Glutamatergic neuron (in vitro differentiated cells): ENCODE measurements at places on chromosomes 13 and 19. TPM values are rescaled to one million over a fixed set of nuclear protein-coding genes. Genes with fewer than 3 reads are reported as not detected.

- H3K27me3 ChIP-seq: peaks cover 2% of the 10 kb centered on the region
- H3K36me3 ChIP-seq: no peaks in the 10 kb centered on the region
- H3K4me1 ChIP-seq: no peaks in the 10 kb centered on the region
- DNase-seq: peak; percentile 49
- H3K4me3 ChIP-seq: no peak overlapping the region
These were observed 13.2 kb upstream of the CREB3L3 start for GRCh38 chr19:4140237-4140711.

DNA sequence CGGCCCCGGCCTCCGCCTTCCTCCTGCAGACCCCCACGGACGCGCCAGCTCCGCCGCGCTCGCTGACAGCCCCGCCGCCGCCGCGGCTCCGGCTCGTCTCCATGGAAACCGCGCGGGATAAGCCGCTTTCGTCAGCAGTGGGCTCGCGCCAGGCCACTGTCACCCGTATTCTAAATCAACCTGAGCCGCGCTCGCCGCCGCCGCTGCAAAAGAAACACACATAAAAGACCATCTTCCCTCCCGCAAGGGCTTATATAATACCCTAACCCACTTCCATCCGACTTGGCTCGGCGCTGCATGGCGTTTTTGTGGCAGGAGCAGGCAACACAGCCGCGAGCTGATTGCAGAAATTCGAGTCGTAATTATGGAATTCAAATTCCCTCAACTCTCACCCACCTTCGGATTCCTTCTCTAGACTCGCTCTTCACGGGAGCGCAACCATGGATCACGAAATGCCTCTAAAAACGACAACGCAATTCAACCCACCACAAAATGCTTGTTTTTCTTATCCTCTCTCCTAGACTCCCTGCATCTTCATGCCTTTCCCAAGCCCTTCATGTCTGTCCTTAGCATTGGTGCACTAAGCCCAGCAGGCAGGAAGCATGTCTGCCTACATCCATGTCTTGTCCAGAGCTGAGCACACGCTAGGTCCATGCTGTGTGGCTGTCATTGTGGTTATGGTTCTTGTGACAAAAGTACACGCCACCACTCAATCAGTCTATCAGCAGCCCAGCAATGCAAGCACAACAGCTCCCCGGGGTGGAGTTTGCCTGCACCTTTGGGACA, at the start of gene AMER2:
AMER2 (minus strand) TSS at position 772 of the 786 bp plus-strand sequence; CDS start at position 103, 669 bp downstream.
- DNase-seq: peak; percentile 76
- peak within 1 kb of the TSS; percentile 71 for H3K27ac ChIP-seq
- peaks cover 9% of the 10 kb centered on the region for H3K36me3 ChIP-seq
- peak within 1 kb of the TSS; percentile 89 for H3K4me3 ChIP-seq
- peaks cover 17% of the 10 kb centered on the region for H3K27me3 ChIP-seq
- H3K4me1 ChIP-seq: peaks cover 16% of the 10 kb centered on the region

DNA sequence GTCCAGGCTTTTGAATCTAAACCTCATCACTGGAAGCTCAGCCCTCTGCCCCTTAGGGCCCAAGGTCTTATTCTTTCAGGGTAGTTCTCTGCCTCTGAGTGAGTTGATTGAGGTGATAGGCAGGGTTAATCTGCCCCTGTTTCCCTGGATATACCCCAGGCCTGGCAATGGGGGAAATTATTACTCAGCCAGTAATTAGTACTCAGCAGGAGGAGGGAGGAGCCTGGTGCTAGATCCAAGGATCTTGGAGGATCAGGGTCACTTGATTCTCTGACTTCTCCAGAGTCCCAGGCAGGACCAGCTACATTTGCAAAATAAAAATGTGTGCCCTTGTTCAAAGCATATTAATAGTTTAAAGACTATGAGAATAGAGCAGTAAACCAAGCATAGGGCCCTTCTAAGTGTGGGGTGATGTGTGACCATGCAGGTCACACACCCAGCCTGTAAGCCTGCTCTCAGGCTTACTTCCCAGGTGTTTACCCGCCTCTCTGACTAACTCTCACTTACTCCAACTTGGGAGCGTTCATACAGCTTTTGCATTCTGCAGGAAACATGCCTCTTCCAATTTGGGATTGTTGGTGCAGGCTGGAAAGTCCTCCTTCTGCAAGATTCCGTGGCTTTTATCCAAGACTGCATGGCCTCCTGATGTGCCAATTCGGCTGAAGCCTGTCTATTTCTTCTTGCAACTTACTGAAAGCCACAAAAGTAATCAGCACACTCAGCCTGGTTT, 7.9 kb upstream of the STK24 start:
- no peaks in the 10 kb centered on the region for H3K36me3 ChIP-seq
- peaks cover 7% of the 10 kb centered on the region for H3K4me1 ChIP-seq
- DNase-seq: no peak

GRCh38 chr13:42405665-42406390, 133.9 kb downstream of the AKAP11 start:
- H3K4me3 ChIP-seq: no peak overlapping the region
- H3K27me3 ChIP-seq: no peaks in the 10 kb centered on the region
- DNase-seq: no peak
- no peaks in the 10 kb centered on the region for H3K36me3 ChIP-seq
- peaks cover 4% of the 10 kb centered on the region for H3K4me1 ChIP-seq
- no peak overlapping the region for H3K27ac ChIP-seq

GRCh38 chr19:40139533-40140287, 49.0 kb upstream of the ZNF780A start:
- no peak overlapping the region for H3K4me3 ChIP-seq
- H3K36me3 ChIP-seq: no peaks in the 10 kb centered on the region
- H3K4me1 ChIP-seq: no peaks in the 10 kb centered on the region
- H3K27me3 ChIP-seq: no peaks in the 10 kb centered on the region
- no peak overlapping the region for H3K27ac ChIP-seq

DNA sequence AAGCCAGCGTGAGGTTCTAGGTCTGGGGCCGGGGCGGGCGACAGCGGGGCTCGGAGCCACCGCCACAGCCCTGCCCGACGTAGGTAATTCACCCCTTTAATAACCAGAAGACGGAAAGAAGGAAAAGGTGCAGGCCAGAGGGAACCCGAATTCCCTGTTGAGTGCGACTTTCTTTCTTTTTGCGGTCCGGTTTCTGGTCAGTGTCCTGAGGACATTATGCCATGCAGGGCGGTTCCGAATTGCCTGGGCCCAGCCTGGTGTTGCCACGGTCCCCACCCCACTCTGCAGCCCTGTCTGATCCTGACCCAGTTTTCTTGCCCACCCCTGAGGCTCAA, 18.4 kb upstream of the TFDP1 start:
- no peak for DNase-seq
- H3K36me3 ChIP-seq: no peaks in the 10 kb centered on the region

GRCh38 chr13:32590266-32590665, 4.0 kb downstream of the PDS5B start:
- no peak for DNase-seq
- no peaks in the 10 kb centered on the region for H3K36me3 ChIP-seq
- H3K4me1 ChIP-seq: peaks cover 18% of the 10 kb centered on the region
- H3K4me3 ChIP-seq: no peak overlapping the region
- peaks cover 7% of the 10 kb centered on the region for H3K27me3 ChIP-seq

DNA sequence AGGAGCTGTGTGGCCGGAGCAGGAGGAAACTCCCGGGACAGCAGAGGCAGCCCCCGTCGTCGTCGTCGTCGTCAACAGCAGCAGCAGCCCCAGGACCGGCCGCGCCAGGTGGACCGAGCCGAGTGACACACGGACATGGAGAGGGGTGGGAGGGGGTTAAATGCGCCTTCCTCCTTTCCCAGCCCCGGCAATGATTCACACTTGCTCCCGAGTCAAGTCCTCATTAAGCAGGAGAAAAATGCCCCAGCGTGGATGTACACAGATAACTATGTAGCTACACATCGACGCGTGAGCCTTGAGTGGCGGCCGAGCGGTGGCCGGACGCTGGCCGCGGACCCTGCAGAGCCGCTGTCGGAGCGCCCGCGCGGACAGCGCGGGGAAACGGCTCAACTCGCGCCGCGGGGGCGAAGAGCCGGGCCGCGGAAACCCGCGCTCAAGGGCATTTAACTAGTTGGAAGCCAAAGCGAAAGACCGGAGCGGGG, 645 bp downstream of the UBL3 start:
- H3K4me1 ChIP-seq: peaks cover 16% of the 10 kb centered on the region
- DNase-seq: peak; percentile 68
- peak overlapping the region; percentile 95 for H3K4me3 ChIP-seq
- peak overlapping the region; percentile 92 for H3K27ac ChIP-seq
- peaks cover 4% of the 10 kb centered on the region for H3K27me3 ChIP-seq

GRCh38 chr13:78054157-78054556, 135.5 kb upstream of the EDNRB start:
- no peaks in the 10 kb centered on the region for H3K4me1 ChIP-seq
- DNase-seq: no peak
- H3K36me3 ChIP-seq: peaks cover 11% of the 10 kb centered on the region
- H3K27me3 ChIP-seq: peaks cover 4% of the 10 kb centered on the region

GRCh38 chr13:35499676-35500075, 23.2 kb upstream of the MAB21L1 start:
- peaks cover 35% of the 10 kb centered on the region for H3K4me1 ChIP-seq
- H3K27me3 ChIP-seq: peaks cover 5% of the 10 kb centered on the region
- H3K36me3 ChIP-seq: no peaks in the 10 kb centered on the region
- no peak for DNase-seq
- peak overlapping the region; percentile 32 for H3K4me3 ChIP-seq

GRCh38 chr19:8110931-8111330, 38.5 kb downstream of the FBN3 start:
- H3K27me3 ChIP-seq: peaks cover 3% of the 10 kb centered on the region
- no peak overlapping the region for H3K4me3 ChIP-seq
- no peaks in the 10 kb centered on the region for H3K36me3 ChIP-seq
- no peak overlapping the region for H3K27ac ChIP-seq
- no peak for DNase-seq

DNA sequence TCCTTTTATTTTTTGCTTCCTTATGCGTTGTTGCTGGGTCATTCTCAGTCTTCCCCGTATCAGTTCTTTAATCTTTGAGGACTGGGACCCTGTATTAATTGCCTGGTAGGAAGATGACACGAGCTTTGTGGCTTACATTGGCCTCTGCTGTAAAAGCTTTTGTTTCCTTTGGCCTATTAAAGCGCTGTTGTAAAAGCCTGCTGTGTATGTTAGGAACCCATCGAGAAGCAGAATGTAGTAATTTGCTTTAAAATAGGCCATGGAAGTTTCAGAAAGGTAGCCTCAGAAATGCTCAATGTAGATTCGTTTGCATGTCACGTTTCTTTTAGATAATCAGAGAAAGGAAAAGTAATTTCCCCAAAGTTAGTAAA, 257.5 kb upstream of the STARD13 start:
- peak overlapping the region; percentile 98 for H3K27ac ChIP-seq
- H3K27me3 ChIP-seq: peaks cover 10% of the 10 kb centered on the region
- H3K36me3 ChIP-seq: no peaks in the 10 kb centered on the region
- no peak for DNase-seq

- peaks cover 4% of the 10 kb centered on the region for H3K27me3 ChIP-seq
- no peak overlapping the region for H3K27ac ChIP-seq
- no peak for DNase-seq
- no peaks in the 10 kb centered on the region for H3K36me3 ChIP-seq
- no peak overlapping the region for H3K4me3 ChIP-seq
- peaks cover 5% of the 10 kb centered on the region for H3K4me1 ChIP-seq
These were observed 141.1 kb upstream of the VSTM2B start for GRCh38 chr19:29384656-29385055.

DNA sequence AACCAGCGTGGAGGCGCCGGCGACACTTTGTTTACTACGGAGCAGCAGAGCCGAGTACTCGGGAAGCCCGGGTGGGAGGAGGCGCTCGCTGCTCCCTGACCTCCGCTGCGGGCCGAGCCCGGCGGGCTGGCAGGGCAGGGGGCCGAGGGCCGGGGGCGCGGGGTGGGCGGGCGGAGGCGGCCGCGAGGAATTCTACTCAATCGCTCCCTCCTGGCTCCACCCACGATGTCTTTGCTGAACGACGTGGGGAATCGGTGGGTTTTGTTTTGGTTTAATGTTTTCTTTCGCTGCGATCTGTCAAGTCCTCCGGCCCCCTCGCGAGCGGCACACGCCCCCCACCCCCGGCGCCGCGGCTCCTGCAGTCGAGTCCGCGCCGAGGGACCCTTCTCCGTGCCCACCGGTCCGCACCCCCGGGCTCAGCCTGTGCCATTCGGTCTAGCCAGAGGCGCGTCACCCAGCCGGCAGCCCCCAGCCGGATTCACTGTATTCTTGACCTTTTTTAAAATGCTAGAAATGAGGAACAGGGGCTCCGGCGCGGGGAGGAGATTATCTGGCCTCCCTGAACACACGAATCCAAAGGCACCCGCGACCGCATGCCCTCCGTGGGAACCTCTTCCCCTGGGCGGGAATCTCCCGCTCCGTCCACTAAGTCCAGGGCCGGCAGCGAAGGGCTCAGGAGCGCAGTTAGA, 636 bp upstream of the FOXO1 start:
- H3K4me1 ChIP-seq: peaks cover 3% of the 10 kb centered on the region
- peak overlapping the region; percentile 85 for H3K4me3 ChIP-seq
- H3K36me3 ChIP-seq: no peaks in the 10 kb centered on the region
- no peak overlapping the region for H3K27ac ChIP-seq

DNA sequence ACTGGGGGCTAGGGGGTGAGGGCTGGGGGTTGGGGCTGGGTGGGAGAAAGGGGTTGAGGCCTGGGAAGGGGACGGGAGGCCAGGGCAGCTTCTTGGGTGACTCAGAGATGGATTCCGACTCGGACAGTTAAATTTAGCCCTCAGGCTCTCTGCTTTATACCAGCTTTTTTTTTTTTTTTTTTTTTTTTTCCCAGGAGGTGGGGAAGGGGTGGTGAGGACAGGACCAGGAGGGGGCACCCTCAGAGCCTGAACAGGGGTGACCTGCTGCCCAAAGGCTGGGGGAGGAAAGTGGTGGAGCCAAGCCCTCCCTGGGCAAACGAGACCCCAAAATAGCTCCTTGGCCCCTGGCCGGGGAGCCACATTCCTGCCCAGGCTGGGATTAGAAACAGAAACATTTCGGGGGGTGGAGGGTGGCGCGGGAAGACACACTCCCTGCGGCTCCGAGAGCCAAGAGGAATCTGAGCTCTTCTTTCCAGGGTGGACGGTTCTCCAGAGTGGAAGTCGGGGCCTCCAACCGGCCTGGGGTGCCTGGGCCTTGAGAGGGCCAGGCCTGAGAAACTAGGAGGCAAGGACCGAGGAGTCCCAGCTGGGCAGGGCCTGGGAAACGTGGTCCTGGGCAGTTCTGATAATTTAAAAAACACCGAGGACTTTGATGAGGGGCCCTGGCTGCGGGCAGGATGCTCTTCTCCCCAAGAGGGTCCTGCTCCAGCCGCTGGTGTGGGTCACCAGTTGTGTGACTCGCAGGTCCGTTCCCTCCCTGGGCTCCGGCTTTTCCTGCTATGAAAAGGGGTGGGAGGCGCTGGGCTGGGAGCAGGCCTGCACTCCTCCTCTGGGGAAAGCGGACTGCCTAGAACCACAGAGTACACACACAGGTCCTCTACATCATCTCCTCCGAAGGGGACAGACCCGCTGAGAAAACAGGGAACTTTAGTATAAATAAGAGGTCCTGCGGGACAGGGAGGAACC, 813 bp upstream of the DMPK start:
- peaks cover 12% of the 10 kb centered on the region for H3K4me1 ChIP-seq
- peak overlapping the region; percentile 34 for H3K4me3 ChIP-seq
- no peak for DNase-seq
- H3K36me3 ChIP-seq: no peaks in the 10 kb centered on the region
- H3K27me3 ChIP-seq: peaks cover 10% of the 10 kb centered on the region

Gene ANGPTL8
- total RNA-seq: not detected

Gene SPC24
- total RNA-seq: 3.8 TPM

Gene PSG7
- total RNA-seq: not detected

Gene EBI3
- total RNA-seq: not detected

Gene MRPL34
- total RNA-seq: 80.7 TPM
